ENCODE measurements at places on chromosomes 2 and 18.

DNA sequence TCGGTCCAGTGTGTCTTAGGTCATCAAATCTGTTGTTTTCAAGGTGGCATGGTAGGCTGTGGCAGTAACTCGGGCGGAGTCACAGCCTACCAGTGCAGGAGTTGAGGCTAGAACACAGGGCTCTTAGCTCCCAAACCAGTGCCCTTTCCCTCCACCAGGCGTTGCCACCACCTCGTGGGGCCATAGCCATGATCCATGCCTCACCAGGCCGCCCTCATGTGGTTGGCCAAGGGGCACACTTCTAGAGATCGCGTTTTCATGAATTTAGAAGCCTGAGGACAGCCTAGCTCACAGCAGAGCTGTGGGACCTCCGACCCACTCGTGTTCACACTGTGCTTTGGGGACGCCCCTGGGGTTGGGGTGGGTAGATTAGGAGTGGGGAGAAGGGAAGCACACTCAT lies 10.6 kb downstream of the SEC11C start:
- DNase-seq, result no peak

DNA sequence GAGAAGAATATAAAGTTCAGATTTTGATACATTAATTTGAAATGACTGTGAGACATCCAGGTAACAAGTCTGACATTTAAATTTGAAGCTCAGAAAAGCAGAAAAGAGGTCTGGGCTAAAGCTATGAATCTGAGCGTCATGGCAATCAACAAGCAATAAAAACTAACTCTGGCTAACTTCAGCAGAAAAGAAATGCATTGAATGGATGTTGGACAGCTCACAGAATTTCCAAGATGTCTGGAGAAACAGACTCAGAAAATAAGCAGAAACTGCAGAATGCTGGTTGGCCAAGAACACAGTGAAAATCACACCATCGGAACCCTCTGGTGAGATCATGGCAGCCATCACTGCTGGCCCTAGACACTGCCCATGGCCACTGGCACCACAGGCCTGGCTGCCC lies 366.6 kb downstream of the METTL4 start:
- no peak for DNase-seq

DNA sequence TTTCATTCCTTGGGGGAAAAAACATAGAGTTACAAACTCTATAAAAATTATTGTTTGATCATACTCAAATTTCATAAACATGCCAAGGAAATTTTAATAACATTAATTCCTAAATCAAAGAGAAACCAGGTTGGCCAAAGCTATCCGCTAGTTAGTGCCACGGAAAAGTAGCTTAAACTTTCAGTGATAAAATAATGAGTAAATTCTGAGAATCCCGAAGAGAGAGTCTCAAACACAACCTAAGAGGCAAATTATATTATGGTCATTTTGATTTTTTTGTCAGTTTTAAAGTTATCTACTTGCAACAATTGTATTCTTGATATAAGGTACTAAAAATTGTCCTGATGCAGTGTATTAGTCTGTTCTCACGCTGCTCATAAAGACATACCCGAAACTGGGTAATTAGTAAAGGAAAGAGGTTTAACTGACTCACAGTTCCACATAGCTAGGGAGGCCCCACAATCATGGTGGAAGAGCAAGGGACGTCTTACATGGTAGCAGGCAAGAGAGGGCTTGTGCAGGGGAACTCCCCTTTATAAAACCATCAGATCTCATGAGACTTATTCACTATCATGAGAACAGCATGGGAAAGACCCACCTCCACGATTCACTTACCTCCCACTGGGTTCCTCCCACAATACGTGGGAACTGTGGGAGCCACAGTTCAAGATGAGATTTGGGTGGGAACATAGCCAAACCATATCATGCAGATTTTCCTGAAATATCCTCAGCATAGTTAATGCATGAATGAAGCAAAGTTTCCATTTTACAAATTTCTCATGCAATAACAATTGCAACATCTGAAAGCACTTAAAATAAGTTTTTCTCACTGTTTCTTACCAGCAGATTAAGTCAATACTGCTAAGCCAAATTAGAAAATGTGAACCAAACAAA lies 205.9 kb upstream of the STK17B start:
- no peak for DNase-seq

GRCh38 chr18:79422022-79422782 lies 26.5 kb downstream of the NFATC1 start:
- DNase-seq, result no peak

DNA sequence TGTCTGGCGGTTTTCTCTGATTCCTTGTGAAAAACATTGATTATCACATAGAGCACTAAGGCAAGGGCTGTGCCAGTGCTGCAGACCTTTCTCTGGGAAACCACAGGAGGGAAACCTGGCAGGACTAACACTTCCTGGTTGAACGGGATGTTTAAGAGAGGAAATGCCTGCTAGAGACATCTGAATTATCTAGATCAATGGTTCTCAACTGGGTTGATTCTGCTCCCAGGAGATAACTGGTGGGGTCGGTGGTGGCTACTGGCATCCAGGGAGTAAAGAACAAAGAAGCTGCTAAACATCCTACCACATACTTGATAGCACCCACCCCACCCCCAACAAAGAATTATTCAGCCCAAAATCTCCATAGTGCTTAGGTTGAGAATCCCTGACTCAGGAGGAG lies 37.5 kb downstream of the DDX18 start:
- no peak for DNase-seq

DNA sequence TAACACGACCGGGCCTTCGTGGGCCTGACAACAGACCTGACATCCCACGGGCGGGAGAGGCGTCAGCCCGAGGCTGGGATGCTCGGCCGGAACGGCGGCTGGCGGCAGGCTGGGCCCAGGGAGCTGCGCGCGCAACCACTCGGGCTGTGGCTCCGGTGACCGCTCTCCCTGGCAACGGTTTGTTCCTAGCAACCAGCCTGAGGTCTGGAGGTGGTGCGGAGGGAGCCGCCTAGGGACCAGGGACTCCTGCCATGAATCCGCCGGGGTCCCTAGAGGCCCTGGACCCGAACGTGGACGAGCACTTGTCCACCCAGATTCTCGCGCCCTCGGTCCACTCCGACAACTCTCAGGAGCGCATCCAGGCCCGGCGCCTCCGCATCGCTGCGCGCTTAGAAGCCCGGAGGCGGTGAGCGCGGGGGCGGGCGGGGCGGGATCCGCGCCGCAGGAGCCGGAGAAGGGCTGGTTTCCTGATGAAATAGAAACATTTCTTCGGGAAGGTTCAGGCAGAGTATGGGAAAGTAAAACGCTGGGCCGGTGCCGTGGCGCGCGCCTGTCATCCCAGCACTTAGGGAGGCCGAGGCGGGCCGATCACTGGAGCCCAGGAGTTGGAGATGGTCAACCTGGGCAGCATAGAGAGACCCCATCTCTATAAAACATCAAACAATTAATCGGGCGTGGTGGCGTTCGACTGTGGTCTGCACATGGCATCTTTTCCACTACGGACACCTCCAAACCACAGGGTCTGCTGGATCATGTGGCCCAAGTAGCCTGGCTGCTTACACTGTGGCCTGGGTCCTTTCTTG lies at the start of gene DRC1:
Gene DRC1, plus strand, starts transcription at position 182 of the 803 bp plus-strand sequence. Its CDS starts 70 bp downstream, at position 252.
- no peak for DNase-seq

- DNase-seq, result no peak
Observed at GRCh38 chr2:148653437-148653836, 8.9 kb downstream of the EPC2 start.

GRCh38 chr18:33459612-33460011 lies 19.1 kb upstream of the CCDC178 start:
- DNase-seq, result no peak

DNA sequence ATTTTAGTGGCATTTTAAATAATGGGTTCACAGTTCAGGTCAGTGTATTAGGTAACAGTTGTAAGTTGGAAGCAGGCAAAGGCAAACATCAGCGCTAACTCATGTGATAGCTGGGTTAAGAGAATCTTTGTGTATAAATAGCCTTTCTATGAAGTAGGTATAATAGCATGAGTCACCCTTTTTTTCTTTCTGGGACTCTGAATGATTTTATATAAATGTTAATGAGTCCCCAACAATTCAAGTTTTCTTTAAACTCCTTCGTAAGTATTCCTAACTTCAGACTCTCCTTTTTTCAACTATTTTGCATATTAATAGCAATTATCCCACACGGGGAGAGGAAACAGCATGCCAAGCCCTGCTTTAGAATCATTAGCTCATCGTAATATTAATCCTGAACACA lies 384.3 kb downstream of the PIK3C3 start:
- DNase-seq, result no peak

- no peak for DNase-seq
Observed at GRCh38 chr2:53559302-53559966, 208.2 kb upstream of the CHAC2 start.

- DNase-seq, result no peak
Observed at GRCh38 chr18:10852385-10853303, 296.7 kb downstream of the PIEZO2 start.

DNA sequence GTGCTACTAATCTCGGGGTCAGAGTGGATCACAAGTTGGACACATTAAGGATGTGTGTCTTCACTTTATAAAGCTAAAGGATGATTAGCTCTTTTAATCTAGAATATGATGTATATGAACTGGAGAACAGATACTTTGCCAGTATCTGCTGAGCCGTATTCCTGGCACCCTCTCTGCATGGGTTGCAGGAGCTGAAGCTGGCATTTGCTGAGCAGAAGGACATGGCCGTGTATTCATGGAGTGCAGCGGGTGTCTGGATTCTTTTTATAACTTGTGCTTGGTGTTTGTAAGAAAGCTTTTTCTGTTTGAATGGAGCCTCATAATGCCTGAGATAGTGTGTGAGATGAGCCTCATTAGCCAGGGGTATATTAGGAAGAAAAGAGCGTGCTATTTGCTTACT lies 103.9 kb upstream of the MCFD2 start:
- no peak for DNase-seq

DNA sequence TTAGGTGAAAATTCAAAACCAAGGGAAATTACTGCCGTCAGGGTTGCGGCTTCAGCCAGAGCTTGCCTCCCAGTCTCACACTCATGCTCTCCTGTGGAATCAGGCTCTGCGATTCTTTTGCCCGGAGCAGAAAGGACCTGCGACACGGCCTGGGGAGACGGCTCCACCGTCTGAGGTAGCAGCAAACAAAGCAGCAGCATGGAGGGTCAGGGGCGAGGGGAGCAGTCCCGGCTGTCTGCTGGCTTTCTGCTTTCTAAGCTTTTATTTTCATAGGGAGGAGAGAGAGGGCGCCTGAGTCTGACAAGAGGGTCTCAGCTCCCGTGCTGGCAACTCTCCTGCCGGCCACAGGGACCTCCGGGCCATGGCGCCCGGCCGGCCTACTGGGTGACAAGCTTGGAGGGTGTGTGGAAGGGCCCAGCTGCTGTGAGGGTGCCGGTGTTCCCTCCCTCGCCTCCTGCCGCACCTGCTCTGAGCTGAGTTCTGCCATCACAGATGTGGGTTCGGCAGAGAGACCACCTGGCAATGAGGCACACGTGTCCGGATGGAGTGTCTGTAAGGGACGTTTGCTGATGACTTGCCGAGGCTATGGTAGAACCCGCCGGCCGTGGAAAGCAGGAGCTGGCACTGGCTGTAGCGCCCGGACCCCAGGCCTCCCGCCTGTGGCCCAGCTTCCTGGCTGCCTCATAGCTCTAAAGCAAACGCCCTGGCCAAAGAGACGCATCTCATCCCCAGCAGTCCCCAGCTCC lies 66.2 kb upstream of the CTDP1 start:
- no peak for DNase-seq

- DNase-seq, result no peak
Observed at GRCh38 chr18:65990944-65991708, 240.3 kb downstream of the CDH7 start.

DNA sequence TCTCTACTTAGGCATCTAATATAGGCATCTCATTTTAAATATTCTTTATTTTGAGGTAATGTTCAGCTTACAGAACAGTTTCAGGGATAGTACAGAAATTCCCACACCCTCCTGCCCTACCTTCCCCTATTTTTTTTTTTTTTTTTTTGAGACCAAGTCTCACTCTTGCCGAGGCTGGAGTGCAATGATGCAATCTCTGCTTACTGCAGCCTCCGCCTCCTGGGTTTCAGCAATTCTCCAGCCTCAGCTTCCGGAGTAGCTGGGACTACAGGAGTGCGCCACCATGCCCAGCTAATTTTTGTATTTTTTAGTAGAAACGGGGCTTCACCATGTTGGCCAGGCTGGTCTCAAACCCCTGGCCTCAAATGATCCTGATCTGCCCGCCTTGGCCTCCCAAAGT lies 97.6 kb downstream of the EPB41L5 start:
- no peak for DNase-seq

- no peak for DNase-seq
Observed at GRCh38 chr2:240481720-240482119, 46.3 kb downstream of the GPC1 start.

DNA sequence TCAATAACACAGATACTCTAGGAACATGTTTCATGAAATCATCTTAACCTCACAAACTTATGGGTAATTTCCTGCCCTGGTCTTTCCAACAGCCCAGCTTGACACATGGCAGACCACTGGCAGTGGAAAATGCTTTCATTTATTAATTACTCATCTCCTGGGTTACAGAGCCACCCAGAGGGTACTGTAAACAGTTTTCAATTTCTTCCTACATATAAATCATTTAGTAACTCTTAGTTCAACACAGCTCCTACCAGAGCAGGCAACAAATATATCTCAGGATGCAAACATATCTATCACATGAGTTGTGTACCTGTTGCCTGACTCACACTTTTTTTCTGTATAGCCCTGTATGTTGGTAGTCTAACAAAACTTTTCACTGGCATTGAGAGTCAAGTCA lies 99.2 kb upstream of the VRK2 start:
- no peak for DNase-seq

DNA sequence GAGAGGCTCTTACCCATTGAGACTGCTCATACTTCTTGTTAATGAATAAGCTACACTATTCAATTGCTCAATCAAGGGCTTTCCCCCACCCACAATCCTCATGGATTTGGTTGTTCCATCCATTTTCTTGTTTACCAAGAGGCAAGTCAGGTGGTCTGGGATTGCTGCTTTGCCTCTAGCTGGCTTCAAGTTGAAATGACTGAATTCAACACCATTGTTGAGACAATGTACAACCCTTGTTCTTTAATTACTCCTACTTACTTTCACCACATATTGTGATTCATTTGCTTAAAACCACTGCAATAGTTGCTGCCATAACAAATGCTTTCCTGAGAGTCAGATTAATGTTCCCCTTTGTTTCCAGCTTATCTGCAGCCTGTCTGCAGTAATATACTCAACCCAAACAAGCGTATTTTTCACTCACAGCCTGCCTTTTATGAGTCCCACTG lies 532.2 kb downstream of the RIT2 start:
- DNase-seq, result no peak

DNA sequence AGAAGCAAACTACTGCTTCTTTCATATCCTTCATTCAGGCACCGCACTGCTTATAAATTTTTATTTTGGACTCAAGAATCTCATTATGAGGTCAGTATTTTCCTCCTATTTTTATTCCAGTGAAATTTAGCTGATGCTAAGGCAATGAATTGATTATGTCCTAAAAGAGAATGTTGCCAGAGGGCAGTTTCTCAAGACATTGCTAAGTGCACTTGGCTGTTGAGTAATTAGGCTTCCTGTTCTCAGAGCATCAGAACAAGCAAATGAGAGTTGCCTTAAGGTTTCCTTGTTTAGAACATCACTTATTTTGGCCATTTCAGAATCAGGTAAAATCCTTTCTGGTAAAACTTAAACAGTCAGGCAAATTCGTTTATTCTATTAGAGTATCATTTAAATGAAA lies 548.6 kb upstream of the ZEB2 start:
- DNase-seq, result no peak

Measured in T follicular helper cell (primary cell).